ENCODE measurements at places on chromosomes 2 and 18. TPM values are rescaled to one million over a fixed set of nuclear protein-coding genes. Genes with fewer than 3 reads are reported as not detected.

Gene LOXHD1
- total RNA-seq: not detected

Gene PLEK
- total RNA-seq: 7.6 TPM

Gene SETBP1
- total RNA-seq: 6.7 TPM

Gene PDE11A
- not detected for total RNA-seq

Gene FSHR
- total RNA-seq: not detected

Gene MRO
- total RNA-seq: not detected

DNA sequence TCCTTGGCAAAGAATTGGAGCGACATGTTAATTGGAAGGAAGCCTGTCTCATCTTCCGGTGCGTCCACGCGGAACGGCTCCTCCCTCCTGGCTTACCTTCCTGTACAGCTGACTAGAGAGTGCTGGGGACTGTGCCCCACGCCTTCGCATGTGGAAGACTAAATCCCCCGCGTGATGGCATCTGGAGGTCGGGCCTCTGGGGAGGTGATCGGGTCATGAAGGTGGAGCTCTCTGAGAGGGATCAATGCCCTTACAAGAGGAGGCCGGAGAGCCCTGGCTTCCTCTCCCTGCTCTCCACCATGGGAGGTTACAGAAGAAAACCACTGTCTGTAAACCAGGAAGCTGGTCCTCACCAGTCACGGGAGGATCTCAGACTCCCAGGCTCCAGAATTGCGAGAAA is 104.1 kb upstream of the OTOS start:
- peak; percentile 7 for DNase-seq

GRCh38 chr2:237501892-237502513 is 15.0 kb downstream of the MLPH start:
- DNase-seq: no peak

- no peak for DNase-seq
Observed at GRCh38 chr18:63113899-63114565, 205.5 kb downstream of the BCL2 start.

GRCh38 chr18:22539051-22539765 is 121.5 kb upstream of the CTAGE1 start:
- no peak for DNase-seq

DNA sequence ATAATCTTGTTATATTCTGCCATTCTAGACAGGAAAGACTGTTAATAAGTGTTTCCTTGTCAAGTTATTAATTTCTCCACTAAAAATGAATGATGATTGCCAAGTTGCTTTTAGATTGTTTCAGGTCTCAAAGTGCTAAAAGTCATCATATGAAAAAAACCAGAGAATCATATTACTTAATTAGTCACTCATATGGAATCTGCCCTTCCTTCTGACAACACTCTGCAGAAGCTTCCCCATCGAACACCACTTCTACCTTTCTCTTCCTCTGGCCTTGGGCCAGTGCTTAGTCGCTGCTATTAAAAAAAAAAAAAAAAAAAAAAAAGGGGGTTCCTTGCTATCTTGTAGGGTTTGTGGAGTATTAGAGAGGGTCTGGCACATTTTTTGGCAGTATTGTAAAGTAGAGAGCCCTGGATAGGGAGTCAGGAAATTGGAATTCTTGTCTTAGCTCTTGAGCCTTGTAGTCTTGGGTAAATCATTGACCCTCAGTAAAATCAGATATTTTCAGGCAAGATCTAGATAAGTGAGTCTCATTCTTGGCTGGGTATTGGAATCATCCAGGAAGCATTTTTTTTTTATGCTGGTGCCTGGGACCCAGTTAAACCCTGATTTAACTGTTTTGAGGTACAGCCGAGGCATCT is 141.7 kb upstream of the CCDC68 start:
- no peak for DNase-seq

- DNase-seq: no peak
Observed at GRCh38 chr2:239294571-239295054, 106.2 kb downstream of the HDAC4 start.

DNA sequence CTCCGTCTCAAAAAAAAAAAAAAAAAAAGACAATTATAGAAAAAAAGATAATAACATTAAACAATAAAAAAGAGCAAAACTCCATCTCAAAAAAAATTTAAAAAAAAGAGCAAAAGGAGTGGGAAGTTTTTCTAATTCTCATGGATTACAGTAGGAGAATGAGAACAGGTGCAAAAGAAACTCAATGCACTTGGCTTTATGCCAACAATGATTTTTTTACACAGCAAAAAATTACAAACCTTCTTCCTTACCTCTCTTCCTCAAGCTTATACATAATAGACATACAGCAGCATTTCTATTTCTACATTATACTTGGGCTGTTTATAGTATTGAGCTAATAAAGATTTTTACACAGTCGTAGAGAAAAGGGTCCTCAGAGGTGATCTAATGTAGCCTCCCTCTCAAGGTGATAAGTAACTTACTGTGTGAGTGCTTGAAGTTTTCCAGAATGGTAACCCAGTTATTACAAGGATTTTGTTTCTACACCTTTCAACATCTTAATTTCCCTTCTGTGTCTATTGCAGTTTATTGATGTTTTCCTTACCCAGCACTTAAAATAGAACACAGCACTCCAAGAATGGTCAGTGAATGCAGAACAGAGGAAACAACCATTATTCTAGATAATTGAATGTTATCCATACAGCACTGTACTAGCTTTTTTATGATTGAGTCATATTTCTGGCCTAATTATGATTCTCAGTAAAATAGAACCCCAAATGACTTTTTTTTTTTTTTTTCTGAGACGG is 34.9 kb upstream of the RNF138 start:
- DNase-seq: no peak

GRCh38 chr2:108949316-108950239 is 39.4 kb downstream of the EDAR start:
- no peak for DNase-seq

GRCh38 chr2:152529420-152530115 is 187.7 kb downstream of the PRPF40A start:
- DNase-seq: no peak

GRCh38 chr2:156909983-156910382 is 347.5 kb upstream of the GALNT5 start:
- no peak for DNase-seq

DNA sequence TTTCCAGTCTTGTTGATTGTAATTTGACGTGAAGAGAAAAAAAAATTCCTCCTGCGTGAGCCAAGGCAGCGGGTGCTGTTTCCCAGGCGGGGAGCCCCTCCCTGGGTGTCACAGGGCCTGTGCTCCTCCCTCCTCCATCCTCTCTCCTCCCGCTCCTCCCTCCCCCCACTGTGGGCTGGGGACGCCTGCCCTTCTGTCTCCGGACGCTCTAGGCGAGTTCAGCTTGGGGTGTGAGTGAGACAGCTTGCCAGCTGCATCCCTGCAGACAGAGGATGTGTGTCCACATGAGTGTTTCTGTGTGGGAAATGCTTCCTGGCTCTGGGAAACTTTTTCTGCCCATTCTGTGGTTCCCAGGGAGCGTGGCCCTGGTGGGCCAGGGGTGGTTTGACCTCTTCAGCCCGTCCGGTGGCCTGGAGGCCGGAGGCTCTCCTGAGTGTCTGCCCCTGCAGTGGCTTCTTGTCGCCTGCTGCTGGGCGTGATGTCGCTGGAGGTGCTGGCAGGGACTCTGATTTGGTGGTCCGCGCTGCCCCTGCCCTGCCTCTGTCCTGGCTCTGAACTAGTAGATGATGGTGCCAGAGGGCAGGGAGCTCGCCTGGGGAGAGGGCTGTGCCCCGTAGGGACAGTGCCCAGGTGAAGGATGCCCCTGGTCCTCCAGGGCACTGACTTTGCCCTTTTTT is 96.4 kb downstream of the USP40 start:
- DNase-seq: no peak

All from activated CD4-positive, alpha-beta memory T cell treated with anti-CD3 and anti-CD28 coated beads for 36 hours (primary cell).